ENCODE measurements at places on chromosomes 2 and 18. TPM values are rescaled to one million over a fixed set of nuclear protein-coding genes. Genes with fewer than 3 reads are reported as not detected.

The TEX44 gene
- not detected for total RNA-seq

The CD8A gene
- total RNA-seq = 675 TPM

The SLC4A5 gene
- total RNA-seq = 1.6 TPM

DNA sequence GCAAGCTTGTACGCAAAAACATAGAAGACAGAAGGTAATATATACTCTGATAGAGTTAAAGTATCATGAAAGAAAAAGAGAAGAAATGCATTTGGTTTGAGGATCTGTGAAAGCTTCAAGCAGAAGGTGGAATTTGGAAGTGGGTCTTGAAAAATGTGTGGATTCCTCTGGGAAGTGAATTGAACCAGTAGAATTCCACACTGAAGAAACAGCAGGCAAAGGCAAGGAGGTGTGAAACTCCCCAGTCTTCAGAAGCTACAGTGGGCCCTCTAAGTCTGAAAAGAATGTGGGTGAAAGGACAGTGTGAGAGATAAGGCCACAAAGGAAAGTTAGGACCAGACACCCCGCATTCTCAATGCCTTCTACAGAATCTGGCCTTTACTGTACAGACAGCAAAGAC, 25.6 kb downstream of the COBLL1 start:
- no peaks in the 10 kb centered on the region for H3K27me3 ChIP-seq
- DNase-seq = no peak
- H3K36me3 ChIP-seq = no peaks in the 10 kb centered on the region
- no peak overlapping the region for H3K4me3 ChIP-seq
- no peaks in the 10 kb centered on the region for H3K4me1 ChIP-seq
- no peak overlapping the region for H3K27ac ChIP-seq

DNA sequence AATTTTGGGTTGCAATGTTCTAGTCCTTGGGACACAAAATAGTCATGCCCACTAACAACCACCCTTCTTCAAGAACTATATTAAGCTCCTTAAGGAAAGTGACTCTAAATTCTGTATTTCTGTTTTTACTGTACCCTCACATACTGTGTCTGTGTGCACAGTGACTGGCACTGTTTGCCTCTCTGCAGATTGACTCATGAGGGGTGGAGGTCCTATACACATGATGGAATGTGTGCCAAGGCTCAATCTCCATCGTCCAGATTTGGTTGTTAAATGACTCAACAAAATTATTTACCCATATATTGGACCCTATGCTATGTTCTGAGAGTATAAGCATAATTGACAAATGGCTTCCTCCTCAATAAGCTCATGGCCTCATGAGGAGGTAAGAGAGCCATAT, 126.6 kb upstream of the CWC22 start:
- no peak overlapping the region for H3K27ac ChIP-seq
- peaks cover 16% of the 10 kb centered on the region for H3K27me3 ChIP-seq

DNA sequence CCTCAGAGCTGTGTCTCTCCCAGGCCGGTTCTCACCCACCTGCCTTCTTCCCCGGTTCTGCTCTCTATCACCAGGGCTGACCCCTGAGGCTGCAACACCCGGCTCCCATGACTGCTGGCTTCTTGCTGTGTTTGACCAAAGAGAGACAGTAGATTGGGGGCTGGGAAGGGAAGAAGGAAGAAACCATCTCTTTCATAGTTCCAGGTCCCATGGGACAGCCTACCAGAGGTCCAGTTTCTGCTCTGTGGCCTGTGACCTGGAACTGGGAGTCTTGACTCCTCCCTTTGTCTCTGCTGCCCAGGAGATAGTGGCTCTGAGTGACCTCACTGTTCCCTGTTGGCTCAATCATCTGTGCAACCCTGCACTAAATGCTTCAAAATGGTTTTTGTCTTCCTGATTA, 38.1 kb downstream of the ALPK2 start:
- H3K36me3 ChIP-seq = no peaks in the 10 kb centered on the region
- H3K27me3 ChIP-seq = peaks cover 2% of the 10 kb centered on the region
- DNase-seq = no peak
- H3K27ac ChIP-seq = no peak overlapping the region

- DNase-seq = no peak
- peaks cover 90% of the 10 kb centered on the region for H3K27me3 ChIP-seq
Observed at GRCh38 chr2:222294996-222295367, 3.8 kb downstream of the PAX3 start.

DNA sequence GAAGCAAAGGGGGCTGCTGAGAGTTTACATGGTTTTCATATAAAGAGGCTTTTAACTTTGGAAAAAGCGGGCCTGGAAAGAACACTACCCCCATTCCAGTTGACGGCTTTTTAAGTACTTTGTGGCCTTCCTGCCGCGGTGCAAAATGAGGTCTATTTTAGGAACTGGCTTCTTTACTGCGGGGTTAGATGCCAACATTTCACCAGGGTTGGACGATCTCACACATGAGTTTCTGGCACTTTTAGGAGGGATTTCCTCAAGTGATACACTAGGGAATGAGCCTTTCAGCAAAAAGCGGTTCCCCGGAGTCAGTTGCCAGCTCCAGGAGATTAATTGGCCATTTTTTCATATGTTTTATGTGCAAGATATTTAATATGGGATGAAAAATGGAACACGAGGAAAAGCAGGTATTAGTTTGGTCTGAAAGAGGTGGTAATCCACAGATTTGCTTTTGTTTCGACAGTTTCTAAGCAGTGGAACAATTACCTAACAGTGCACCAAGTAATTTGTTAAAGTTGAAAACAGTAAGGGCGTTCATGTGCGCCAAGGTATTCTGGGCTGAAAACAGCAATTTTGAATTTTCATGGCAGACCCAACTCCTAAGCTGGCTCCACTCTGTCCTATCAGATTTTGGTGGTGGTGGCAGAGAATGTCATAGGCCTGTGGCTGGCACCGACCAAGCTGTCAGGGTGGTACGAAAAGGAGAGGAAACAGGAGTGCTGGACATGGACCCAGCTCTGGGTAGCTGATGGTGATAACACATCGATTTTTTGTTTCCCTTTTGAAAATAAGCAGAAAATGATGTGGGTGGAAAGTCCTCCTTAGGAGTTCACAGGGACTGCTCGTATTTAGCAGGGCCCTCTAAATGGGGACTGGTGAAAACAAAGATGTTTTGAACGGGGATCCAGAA, 55.6 kb upstream of the FZD5 start:
- DNase-seq = no peak
- no peak overlapping the region for H3K4me3 ChIP-seq
- no peaks in the 10 kb centered on the region for H3K27me3 ChIP-seq
- no peak overlapping the region for H3K27ac ChIP-seq
- no peaks in the 10 kb centered on the region for H3K36me3 ChIP-seq

DNA sequence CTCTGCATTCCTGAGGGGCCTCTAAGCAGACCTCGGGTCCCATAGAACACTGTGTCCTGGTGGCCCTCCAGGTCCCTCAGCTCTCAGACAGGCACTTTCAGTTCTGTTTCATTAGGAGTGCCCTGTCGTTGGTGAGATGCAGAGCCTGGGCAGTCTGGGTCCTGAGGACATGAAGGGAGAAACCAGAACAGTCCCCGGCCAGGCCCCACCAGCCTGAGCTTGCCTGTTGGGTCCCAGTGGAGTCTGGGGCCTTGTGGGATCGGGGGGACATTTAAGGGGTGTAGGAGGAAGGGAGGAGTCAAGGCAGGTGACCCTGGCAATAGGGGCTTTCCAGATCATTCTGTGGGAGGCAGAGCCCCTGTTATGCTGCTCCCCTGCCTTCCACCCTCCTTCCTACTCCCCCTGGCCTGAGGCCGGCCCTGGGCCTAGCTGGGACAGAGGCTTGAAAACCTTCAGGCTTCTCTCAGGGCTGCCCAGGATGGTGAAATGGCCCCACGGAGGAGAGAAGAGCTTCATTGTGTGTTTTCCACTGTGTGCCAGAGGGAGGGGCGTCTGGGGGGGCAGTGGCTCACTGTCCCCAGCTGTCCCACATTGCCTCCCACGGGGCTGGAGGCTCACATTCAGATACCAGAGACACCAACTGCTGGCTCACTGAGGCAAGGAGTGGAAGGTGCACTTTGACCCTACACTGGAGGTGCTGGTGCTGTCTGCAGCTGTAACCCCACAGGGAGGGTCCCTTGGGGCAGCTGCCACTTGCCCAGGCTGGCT, 26.6 kb upstream of the CATIP start:
- H3K4me1 ChIP-seq = peaks cover 2% of the 10 kb centered on the region
- DNase-seq = no peak
- H3K36me3 ChIP-seq = no peaks in the 10 kb centered on the region
- peaks cover 3% of the 10 kb centered on the region for H3K27me3 ChIP-seq

- DNase-seq = no peak
- no peak overlapping the region for H3K4me3 ChIP-seq
- no peaks in the 10 kb centered on the region for H3K36me3 ChIP-seq
- H3K27ac ChIP-seq = no peak overlapping the region
- H3K27me3 ChIP-seq = no peaks in the 10 kb centered on the region
Observed at GRCh38 chr2:153213022-153213421, 265.5 kb downstream of the RPRM start.

DNA sequence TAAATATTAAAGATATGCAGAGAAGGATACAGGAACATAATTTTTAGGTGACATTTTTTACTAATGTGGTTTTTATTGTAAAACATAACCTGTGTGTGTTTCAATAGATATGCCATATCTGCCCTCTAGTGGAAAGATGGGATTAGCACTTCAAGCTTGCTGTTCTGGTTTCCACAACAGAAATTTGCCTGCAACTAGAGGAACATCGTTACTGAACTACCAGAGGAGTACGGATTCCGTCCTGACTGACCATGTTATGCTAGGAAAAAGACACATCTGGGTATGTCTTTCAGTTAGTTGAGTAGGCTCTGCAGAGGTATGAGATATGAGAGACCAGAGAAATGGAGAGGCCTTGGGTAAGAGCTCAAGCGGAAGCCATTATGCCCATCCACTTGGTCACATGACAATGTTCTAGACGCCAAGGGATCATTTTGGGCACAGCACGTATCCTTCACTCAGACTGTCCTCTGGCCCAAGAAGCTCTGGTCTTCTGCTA, 104.9 kb downstream of the MBD2 start:
- H3K27me3 ChIP-seq = peaks cover 14% of the 10 kb centered on the region
- H3K27ac ChIP-seq = peak overlapping the region; percentile 45
- DNase-seq = peak; percentile 49
- H3K4me1 ChIP-seq = peaks cover 3% of the 10 kb centered on the region
- peak overlapping the region; percentile 21 for H3K4me3 ChIP-seq

GRCh38 chr2:28904802-28905457, 10.5 kb downstream of the WDR43 start:
- H3K27ac ChIP-seq = peak overlapping the region; percentile 56
- H3K36me3 ChIP-seq = peaks cover 46% of the 10 kb centered on the region
- H3K27me3 ChIP-seq = no peaks in the 10 kb centered on the region
- peaks cover 14% of the 10 kb centered on the region for H3K4me1 ChIP-seq

- H3K36me3 ChIP-seq = no peaks in the 10 kb centered on the region
- no peak overlapping the region for H3K27ac ChIP-seq
Observed at GRCh38 chr2:217954051-217954450, 48.7 kb downstream of the TNS1 start.

DNA sequence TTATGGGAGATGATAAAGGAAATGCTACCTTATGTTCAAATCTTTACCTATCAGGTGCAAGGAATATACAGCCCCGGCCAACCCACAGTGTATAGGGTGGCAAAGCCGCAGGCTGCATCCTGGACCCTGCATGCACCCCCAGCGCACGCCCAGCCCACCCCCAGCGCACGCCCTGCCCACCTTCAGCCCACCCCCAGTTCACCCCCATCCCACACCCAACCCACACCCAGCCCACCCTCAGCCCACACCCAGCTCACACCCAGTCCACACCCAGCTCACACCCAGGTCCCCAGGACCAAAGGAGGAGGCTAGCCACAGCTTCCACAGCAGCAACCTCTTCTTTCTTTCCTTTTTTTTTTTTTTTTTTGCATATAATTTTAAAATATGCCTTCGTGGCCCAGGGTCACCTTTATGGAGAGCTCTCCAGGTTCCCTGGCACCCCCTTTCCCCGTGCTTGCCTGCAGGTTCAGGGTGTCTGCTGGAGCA, 120.9 kb downstream of the PTGR3 start:
- H3K4me3 ChIP-seq = no peak overlapping the region
- DNase-seq = no peak
- no peaks in the 10 kb centered on the region for H3K27me3 ChIP-seq
- no peaks in the 10 kb centered on the region for H3K36me3 ChIP-seq
- no peaks in the 10 kb centered on the region for H3K4me1 ChIP-seq
